AG08396 (cell line): ENCODE measurements at places on chromosomes 1 and 21.
A peak's percentile ranks its signal among the peaks of the same experiment; 100 is the strongest.

DNA sequence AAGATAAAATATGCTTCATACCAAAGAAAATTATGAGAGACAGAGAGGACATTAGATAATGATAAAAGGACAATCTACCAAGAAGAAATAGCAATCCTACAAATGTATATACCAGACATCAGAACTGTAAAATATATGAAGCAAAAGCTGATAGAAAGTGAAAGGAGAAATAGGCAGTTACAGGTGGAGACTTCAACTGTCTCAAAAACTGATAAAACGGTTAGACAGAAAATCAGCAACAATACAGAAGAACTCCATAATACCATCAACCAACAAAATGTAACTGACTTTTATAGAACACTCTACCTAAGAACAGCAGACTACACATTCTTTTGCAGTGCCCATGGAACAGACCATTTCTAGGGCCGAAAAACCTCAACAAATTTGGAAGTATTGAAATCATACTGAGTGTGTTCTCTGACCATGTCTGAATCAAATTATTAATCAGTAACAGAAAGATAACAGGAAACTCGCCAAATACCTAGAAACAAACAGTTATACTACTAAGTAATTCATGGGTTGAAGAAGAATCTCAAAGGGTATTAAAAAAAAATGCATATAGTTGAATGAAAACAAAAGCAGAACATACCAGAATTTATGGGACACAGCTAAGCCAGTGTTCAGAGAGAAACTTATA is 132.1 kb downstream of the RPS6KC1 start:
- DNase-seq = no peak

GRCh38 chr1:94634977-94635416 is 93.4 kb upstream of the F3 start:
- no peak for DNase-seq

DNA sequence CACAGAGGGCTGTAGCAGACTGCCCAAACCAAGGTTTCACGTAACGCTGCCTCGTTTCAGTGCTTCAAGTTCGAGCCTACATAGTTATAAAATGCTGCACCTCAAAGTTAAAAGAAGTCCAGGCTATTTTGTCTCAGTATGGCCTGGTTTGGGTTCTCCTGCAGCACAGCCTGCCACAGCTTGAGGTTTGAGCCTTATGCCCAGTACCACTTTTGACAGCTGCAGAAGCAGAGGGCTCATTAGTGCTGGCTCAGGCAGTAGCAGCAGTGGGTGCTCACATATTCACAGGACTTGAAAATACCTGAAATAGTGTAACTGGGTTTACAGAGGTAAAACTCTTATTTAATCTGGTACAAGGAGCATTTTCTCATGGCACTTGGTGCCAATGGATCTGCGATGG is 15.3 kb downstream of the SPATA46 start:
- DNase-seq = no peak

DNA sequence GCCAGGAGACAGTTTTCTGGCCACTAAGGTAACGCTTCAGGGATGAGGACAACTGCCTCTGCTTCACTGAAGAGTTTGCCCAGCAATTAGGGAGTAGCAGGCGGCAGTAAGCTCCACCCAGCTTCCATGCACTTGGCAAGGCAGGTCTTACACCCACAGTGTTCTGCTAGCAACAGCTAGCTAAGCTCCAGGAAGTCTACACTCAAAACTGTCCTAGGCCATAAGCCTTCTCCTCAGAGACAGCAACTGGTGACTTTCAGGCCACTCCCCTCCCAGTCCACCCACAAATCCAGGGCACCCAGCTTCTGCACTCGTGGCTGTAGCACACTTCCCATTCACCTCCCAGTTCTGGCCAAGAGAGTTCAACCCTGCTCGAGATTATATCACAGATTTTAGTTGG is 47.3 kb downstream of the KMO start:
- DNase-seq = no peak

DNA sequence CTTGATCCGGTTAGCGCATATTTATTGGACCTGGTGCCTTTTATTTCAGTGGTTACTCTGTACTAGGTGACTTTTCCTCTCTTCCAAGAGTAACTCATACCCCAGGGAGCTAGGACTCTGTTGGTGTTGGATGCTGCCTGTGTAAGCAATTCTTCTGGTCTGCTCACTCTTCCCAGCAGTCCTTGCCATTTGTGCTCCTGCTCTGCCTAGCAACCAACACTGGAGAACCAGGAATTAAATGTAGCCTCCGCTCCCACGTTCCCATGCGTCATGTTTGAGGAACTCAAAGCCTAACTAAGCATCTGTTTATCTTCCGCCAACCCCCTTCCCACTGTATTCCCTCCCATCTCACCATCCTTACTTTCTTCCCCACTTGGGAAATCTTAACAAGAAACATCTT is 65.7 kb upstream of the RAVER2 start:
- DNase-seq = no peak

GRCh38 chr1:157249739-157250138 is 111.5 kb upstream of the ETV3 start:
- DNase-seq = no peak

DNA sequence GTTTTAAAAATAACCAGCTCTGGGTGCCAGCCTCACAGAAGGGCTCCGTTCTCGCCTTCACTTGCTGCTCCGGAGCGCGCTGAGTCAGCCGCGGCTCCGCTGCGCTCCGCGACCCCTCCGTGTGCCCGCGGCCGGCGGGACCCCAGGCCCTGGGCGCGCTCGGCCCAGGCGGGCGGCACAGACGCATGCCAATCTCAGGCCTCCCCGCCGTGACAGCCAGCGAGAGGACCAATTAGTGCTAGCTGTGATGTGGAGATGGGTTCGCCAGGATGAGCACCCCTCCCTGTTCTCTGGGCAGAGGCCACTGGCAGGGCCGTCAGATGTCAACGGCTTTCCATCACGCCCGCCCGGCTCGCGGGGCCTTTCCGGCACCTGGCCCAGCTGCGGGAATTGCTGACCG is 293.8 kb downstream of the SPATA17 start:
- DNase-seq = no peak

GRCh38 chr1:214467078-214467585 is 84.3 kb downstream of the PTPN14 start:
- no peak for DNase-seq

DNA sequence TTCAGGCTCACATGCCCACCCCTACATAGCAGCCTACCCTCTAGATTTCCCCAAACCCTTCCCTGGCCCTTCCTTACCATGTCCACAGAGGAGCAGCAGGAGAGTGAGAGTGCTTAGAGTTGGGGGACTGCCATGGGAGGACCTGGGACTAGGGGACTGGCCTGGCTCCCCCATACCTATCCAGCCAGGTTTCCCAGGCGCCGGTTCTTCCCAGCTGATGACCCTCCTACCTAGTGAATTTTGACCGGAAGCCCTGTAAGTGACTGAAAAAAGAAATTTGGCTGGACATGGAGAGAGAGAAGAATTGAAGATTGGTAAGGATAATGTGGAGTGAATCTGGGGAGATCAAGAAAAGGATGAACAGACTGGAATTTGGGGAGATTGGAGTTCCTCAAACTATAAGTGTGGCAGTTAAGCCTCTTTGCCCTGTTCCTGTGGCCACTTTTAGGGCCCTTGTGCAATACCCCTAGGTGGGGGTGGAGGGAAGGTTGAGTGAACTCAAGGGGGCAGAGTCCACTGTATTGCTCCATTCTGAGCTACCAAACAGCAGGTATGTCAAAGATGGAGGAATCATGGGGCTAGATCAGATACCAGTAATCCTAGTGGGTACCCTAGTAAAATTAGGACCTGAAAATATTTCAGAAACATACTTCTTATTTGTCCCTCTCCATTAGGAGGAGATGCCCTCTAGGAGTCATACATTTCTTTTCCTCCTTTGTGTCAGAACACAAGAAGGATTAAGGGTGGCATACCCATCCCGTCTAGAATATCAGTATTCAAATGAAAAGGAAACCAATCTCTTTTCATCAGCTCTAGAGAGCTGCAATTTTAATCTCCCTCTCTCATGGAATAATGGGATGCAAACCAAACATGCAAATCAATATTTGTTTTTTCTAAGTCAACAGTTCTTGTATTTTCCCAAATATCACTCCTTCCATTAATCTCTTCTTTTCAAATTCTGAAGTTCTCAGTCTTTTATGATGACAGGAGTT is 1.2 kb downstream of the HJV start:
- DNase-seq = no peak

DNA sequence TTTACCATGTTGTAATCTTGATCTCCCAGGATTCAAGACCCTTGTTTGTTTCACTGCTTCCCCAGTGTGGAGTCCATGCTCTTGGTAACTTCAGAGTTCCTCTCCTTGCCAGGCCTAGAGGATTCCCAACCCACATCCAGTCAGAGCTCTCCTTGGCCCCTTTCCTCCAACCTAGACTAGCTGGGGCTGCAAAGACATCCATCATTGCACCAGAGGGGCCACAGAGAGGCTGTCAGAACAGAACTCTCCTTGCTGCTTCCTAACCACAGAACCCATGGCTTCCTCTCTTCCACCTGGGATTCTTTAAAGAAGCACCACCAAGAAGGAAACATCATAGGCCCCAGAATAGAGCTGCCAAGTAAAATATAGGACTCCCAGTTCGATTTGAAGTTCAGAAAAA is 81.0 kb downstream of the HMGB4 start:
- DNase-seq = no peak

DNA sequence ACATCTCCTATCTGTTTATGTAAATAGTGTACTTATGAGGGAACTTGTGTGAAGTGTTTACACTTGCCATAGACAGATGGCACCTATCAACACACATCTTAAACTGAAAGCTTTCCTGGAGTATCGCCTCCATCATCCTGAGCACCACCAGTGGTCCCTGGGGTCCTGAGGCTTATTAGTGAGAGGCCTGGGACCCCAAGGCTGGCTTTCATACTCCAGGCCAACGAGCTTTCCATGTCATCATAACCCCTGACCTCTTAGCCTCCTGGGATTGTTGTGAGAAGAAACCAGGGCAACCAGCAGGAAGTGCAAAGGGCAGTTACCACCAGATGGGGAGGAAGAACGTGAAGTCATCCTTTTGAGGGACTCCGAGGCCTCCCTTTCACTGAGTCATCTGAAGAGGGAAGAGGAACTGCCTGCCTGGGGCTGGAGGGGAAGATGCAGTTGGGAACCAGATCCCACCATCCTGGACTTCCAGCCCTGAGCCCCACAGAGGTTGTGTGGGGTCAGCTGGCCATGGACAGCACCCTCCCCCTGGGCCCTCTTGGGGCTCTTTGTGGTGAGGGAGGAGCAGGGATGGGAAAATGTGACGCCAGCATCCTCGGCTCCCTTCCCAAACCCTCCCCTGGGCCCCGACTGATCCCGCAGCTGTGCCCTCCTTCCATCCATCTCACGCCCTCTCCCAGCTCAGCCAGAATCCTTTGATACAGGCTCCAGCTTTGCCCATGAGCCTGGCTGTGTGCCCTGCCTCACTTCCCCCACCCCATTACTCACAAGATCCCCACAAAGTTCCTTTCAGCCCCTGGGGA is 5.8 kb downstream of the INKA2 start:
- peak; percentile 65 for DNase-seq

DNA sequence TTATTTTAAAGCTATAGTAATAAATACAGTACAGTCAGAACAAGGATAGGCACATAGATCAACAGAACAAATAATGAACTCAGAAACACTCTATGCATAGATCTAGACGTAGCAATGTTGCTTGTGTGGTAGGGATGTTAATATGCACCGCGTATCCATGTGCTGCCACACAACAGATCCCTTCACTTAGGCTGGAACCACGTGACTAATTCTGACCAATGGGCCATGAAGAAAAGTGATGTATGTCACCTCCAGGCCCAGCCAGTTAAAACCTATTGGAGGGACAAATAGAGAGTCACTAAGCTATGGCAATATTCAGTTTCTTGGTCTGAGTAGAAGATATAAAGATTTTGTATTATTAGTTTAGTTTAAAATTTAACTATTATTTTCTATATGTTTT is 91.4 kb downstream of the ADAMTS1 start:
- DNase-seq = no peak

DNA sequence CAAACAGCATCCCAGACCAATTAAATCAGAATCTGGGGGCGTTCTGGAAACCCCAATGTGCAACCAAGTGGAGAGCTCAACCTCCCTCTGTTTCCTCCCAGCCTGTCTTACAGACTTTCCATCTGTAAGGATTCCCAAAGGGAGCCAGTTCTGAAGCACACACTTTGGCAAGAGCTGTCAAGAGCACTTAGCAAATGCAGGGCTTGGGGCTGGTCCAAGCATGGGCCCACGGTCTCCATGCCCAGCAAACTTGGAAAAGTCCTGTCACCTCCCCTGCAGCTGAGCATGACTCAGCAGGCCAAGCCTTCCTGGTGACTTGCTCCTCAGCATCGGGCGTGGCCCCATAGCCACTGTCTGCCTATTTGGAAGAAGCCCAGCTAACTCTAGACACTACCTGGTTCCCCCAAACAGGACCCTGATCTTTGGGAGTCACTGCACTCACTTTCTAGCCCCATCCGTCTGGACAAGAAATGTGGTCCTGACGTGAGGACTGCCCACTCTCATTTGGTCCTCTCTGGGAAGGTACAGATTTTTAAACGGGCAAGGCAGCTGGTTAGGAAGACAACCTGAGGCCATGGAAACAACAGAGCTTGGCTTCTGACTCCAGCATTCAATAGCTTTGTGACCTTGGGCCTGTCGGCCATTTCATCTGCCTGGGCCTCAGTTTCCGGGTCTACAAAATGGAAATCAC is 16.9 kb downstream of the SLC2A1 start:
- DNase-seq = peak; percentile 84

DNA sequence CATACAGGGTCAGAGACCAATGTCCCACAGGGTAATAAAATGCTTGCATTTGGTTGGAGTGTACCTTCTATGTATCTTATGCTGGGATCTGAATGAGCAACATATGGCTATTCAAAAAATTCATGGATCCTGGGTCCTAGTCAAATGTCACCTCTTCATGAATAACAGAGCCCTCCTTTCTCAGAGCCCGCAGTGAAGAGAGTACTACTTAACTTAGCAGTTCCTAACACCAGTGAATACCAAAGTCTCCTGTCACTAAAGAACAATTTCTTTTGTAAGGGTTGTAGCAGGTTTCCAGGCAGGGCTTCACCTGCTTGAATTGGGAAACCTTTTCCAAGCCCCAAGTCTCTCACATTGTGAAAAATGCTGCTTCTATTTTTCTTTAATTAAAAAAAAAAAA is 483.0 kb upstream of the DEPDC1 start:
- no peak for DNase-seq

DNA sequence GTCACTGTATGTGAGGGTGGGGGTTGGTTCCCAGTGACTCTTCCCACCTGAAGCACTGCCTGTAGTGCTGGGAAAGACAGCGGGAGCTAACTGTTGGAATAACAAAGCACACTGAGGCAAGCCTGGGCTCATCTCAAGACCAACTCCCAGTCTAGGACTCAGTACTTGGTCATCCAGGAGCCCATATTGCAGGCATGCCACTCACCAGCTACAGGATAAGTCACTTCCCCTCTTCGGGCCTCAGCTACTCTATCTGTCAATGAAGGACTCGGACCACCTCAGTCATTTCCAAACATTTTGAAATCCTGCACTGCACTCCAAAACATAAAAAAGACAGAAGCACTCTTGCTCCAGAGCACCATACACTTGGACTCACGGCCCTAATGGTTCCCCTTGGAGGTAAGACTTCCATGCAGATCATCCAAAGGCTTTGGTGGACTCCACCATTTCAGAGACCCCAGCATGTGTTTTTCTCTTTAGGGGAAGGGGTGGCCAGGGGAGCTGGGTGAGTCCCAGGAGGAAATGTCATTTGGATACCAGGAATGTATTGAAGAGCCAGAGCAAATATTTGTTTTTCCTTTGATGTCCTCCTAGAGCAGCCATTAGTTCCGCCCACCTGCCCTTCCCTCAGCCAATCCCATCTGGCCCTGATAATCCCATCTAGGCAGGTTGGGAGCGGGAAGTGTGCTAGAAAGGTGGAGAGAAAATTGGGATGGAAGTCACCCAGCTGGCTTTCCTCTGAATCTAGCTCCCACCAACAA is 3.1 kb downstream of the NUAK2 start:
- DNase-seq = no peak
